ENCODE measurements at places on chromosomes 6 and 20.

DNA sequence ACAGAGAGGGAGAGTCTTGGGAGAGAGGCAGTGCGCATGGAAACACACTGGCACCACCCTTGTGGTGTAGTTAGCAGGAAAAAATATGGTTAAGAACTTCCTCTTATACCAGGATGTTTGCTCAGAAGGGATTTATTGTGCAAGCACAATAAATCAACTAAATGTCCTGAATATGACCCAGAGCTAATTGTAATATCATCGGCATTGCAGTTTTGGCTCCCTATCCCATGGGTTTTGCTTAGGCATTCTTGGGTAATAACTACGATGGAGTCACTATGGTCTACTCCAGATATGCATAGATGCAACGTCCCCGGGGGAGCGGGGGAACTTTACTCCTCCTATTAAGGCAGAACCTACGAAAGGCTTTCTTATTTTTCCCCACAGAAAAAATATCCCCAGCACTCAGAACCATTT lies 751.6 kb downstream of the EYS start:
- DNase-seq = no peak

DNA sequence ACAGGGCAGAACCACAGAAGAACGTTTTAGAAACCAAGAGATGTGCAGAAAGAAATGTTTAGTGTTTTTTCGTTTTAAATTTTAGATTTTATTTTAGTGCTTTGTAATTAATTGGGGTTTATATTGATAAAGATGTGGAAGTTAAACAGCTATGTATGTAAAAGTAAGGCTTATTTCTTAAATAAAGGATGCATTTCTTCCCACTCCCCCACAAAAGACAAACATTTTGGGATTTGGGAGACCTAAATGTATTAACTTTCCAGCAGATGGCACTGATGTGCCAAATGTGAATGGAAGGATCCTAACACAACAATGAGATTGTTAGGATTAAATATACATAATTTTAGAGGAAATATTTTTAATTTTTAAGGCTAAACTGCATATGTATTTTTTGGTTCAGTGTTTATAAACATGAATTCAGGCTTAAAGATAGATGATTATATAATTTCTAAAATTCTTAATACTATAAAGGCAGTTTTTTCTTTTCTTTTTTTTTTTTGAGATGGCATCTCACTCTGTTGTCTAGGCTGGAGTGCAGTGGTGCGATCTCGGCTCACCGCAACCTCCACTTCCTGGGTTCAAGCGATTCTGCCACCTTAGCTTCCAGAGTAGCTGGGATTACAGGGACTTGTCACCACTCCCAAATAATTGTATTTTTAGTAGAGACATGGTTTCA lies 12.0 kb downstream of the PFDN4 start:
- DNase-seq = peak; percentile 32

DNA sequence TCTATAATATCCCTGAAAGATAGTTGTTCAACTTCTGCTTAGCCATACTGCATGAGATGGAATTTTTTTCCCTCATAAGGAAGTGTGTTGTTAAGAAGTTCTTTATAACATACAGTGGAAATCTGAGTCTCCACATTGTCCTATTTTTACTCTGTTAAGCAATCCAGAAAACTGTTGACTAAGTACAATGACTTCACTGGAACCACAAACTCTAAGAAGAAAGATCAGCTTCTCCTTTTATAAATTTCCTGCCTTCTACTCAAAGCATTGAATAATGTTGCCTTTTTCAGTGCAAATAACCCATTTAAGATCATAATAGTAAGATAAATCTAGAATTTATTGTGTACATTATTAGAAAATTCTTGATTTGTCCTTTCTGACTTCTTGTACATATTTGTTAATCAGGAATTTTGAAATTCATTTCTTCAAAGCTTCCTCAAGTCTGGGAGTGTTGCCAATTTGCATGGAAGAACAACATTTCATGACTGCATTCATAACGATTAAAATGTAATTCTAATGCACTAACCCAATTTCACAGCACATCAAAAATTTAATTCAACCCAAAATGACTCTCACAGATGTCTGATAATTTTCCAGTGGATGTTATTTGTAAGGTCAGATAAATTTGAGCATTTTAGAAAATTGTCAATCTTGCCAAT lies 45.6 kb upstream of the ANKEF1 start:
- DNase-seq = no peak

DNA sequence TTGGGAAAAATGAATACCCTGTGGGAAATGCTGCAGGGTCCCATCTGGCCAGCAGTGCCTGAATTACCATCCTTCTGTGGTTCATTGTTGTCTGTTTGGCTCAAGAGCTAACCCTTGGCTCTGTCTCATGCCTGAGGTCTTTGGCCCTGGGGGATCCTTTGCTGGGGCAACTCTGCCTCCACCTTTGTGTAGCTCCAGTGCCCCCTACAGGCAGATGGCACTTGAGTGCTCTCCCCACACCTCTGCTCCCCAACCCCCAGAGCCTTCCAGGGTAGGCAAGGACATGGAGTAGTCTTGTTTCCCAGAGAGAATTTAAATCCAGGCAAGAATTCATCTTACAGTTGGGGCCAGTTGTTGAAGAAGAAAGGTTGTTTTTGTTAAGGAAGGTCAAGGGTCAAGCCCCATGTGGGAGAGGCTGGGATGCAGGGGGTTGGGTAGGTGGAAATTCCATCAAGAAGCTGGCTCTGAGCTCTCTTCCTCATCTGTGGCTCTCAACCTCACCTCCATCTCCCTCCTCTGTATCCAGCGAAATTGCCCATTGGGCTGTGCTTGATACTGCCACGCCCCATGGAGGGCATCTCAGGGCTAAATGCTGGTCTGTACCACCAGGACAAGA lies 44.2 kb downstream of the ZNF831 start:
- DNase-seq = peak; percentile 10

- DNase-seq = no peak
These were observed 99.8 kb upstream of the PDE10A start for GRCh38 chr6:165762876-165763275.
